Fibroblast of upper back skin (primary cell): ENCODE measurements at places on chromosomes 2 and 18.

DNA sequence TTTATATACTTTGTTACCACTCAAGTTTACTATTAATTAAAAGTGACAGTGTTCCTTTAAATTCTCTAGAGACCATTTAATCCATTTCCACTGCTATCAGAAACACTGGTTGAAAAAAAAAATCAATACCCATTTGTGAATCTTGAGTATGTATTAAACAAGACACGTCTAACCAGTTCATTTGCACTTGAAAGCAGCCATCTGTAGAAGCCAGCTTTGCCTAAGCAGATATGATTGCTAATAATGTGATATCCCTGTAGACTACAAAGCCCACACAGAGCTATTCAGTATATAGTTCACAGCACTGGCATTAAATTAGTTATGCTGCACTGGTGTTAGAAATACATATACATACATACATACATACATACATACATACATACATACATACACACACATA is 111.8 kb upstream of the SP3 start:
- no peak for DNase-seq

DNA sequence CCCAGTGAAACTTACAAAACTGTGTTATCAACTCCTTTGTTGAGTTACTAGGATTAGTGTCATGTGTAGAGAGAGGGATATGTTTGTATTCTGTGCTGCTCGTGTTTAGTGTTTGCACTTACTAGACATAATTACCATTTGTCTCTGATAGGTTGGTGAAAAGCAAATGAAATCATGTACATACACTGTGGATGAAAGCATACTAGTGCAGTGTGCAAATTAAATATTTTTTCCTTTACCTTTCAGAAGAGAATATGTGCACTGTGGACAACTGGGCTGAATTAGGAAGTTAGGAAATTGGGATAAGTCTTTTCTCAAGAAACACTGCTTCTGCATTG is 1.2 kb downstream of the KIAA1328 start:
- DNase-seq: no peak

DNA sequence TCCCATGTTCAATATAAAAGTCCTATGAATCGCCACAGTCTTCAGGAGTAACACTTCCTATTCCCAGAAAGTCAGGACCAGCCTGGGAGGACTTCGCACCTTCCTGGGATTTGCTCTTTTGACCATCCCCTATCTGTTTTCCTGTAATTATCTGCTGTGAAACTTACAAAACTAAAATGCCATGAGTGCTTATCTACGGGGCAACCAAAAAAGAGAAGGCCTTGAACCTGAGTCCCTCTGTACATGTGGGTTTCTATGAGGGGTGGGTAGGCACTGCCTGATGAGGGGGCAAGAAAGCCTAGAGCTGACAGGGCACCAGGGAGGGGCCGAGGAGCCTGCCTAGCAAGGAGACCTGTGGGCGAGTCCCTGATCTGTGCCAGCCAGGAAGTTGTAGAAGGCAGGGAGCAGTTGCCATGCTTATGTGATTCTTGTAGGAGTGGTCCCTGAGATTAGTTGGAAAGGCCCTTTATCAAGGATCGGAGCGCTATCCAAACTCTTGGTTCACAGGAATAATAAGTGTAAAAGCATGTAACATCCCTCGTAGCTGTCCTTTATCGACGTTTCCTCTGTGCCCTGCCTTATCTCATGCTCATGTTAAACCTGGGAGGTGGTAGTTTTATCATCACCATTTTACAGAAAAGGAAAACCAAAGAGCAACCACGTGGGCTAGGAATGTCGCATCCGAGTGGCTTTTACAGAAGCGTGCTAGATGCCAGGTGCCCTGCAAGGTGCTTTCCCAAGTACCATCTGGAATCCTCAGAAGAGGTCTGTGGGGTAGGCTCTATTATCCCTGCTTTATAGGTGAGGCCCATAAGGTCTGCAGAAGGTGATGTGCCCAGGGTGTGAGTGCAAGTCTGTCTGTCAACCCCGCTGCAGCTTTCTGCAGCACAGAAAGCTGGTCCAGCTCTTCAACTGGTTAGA is 111.8 kb downstream of the B3GNT2 start:
- no peak for DNase-seq

- DNase-seq: no peak
Measured at GRCh38 chr18:32763293-32763692, 9.5 kb downstream of the KLHL14 start.

DNA sequence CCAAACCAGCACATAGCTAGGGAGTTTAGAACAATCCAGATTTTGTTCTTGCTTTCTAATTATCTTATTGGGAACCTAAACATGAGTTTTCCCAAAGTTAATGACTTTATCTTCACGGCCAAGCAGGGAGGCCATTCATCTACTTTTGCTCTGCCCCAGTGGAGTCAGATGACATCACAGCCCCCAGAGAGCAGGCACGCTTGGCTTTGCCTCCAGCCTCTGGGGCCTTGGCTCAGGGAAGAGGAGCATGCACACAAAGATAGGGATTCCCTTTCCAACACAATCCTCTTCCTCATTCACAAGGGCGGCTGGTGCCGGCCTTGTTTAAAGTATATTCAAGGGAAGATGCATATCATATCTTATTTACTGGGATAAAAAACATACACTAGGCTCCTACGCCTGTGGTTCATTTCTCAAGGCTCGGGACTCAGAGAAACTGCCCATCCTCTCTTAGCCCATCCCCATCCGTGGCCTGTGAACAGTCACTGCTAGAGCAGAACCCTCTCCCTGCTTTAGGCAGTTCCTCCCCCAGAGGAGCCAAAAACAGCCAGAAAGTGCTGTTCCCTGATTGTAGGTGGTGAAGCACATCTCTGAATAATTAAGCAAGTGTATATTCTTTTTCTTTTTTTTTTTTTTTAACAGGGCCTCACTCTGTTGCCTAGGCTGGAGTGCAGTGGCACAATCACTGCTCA is 21.2 kb downstream of the TGFA start:
- no peak for DNase-seq

GRCh38 chr2:218406949-218407618 is 7.4 kb downstream of the CTDSP1 start:
- DNase-seq: peak; percentile 51

- no peak for DNase-seq
Measured at GRCh38 chr18:59220164-59220783, 316 bp downstream of the GRP start.
